ENCODE measurements at places on chromosomes 13 and 19.

- no peak for DNase-seq
Observed at GRCh38 chr19:51637362-51637978, 7.3 kb upstream of the SIGLEC5 start.

GRCh38 chr19:13629687-13630357, 123.5 kb upstream of the CACNA1A start:
- DNase-seq, result no peak

GRCh38 chr13:91805605-91806004, 407.2 kb downstream of the GPC5 start:
- no peak for DNase-seq

DNA sequence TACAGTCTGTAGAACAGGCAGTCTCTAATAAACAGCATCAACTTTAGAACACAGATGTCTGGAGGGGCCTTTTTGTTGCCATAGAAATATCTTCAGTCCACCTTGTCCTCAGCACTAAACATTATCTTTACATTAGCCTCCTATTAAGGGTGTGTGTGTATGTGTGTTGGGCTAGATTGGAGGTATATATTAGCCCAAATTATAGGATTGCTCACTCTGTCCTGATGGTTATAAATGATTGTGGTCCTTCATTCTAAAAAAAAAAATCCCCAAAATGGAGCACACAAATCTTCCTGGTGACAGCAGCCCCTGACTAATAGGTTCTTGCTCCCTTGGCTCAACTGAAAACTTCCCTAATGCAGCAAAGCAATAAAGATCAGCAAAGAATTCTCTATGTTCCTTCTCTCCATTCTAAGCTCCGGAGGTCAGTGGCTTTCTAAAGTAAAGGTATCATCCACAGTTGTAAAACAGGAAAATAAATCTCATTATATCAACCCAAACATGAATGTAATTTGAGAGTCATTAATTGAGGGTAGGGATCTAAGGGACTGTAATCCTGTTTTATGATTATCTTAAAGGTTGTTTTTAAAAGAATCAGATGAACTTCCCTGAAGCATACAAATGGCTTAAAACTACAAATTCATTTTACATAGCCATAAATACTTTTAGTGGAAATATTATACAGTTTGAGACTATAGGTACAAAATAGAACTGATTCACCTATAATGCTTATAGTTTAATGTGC, 232.7 kb downstream of the KLF12 start:
- no peak for DNase-seq

- no peak for DNase-seq
Observed at GRCh38 chr13:74645586-74645985, 511.4 kb upstream of the KLF12 start.

DNA sequence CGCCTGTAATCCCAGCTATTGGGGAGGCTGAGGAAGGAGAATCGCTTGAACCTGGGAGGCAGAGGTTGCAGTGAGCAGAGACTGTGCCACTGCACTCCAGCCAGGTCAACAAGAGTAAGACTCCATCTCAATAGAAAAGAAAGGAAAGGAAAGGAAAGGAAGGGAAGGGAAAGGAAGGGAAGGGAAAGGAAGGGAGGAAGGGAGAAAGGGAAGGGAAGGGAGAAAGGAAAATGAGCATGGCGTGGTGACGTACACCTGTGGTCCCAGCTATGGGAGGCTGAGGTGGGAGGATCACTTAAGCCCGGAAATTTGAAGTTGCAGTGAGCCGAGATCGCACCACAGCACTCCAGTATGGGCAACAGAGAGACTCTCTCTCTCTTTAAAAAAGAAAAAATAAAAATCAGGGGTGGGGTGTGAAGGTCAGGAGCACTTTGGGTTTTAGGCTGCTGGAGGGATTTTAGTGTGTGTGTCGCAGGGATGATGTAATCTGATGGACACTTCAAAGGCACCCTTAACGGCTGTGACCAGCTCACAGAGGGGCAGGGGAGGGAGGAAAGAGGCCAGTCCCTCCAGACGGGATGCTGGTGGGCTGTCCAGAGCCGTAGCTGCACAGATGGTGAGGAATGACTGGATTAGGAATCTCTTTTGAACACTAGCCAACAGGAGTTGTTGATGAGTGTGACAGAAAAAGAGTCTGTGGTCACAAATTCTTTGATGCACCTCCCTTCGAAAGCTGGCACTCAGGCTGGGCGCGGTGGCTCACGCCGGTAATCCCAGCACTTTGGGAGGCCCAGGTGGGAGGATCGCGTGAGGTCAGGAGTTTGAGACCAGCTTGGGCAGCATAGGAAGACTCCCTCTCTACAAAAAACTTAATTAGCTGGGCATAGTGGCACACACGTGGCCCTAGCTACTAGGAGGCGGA, 27.6 kb downstream of the TMPRSS9 start:
- DNase-seq, result no peak

DNA sequence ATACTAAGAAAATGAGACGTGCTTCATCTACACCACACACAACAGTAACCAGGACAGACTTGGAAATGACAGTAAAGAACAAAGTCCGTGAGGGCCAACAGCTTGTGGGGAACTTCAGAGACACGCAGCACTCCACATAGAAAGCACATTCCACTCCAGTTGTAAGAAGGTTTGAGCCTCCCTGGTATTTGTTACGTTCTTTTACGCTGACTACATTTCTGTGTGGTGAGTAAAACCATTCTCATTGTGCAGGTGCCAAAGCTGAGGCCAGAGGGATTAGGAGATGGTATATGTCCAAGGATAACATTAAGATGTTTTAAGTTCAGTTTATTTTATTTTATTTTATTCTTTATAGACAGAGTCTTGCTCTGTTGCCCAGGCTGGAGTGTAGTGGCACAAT, 1189.9 kb downstream of the UQCRFS1 start:
- DNase-seq, result no peak

GRCh38 chr13:71801165-71801760, 65.7 kb downstream of the DACH1 start:
- no peak for DNase-seq

DNA sequence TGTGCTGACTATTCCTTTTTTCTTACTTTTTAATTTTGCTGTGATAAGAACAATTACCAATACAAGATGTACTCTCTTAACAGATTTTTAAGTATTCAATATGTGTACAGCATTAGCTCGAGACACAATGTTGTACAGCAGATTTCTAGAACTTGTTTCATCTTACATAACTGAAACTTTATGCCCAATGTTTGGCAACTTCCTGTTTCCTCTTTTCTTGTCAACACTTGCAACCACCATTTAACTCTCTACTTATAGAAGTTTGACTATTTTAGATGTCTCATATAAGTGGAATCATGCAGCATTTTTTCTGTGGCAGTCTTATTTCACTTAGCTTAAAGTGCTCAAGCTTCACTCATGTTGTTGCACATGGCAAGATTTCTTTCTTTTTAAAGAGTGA, 1426.8 kb downstream of the SLITRK5 start:
- no peak for DNase-seq

GRCh38 chr13:99217461-99218110, 16.9 kb downstream of the UBAC2 start:
- DNase-seq, result no peak

- DNase-seq, result no peak
Observed at GRCh38 chr19:47274891-47275761, 441 bp downstream of the INAFM1 start.

- DNase-seq, result no peak
Observed at GRCh38 chr13:45536224-45536623, 71.5 kb downstream of the COG3 start.

DNA sequence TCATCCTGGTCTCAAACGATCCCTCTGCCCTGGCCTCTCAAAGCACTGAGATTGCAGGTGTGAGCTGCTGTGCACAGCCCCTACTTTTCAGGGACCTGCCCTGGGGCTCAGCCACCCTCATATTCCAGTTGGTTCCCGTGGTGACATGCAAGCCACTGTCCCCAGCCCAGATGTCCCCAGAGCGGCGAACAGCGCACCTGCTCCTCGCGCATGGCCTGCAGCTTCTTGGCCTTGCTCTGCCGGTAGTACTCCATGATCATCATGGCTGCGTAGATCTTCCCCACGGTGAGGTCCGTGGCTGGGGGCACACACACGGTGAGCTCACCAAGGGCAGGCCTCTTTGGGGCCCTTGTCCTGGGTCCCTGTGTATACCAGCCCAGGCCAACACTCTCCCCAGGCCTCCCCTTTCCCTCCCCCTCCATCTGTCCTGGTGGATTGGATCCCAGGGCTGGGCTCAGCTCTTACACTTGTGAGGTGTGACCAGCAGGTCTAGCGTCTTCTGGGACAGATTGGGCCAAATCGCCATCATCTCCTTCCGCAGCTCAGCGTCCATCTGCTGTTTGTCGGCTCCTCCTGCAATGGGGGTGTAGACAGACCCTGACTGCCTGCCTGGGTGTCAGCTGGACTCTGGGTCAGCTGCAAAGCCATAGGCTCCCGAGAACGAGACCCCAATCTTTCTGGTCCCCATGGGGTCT, 64.0 kb downstream of the IER2 start:
- no peak for DNase-seq

GRCh38 chr13:20828539-20829364, 55.0 kb upstream of the EEF1AKMT1 start:
- DNase-seq, result peak; percentile 37

DNA sequence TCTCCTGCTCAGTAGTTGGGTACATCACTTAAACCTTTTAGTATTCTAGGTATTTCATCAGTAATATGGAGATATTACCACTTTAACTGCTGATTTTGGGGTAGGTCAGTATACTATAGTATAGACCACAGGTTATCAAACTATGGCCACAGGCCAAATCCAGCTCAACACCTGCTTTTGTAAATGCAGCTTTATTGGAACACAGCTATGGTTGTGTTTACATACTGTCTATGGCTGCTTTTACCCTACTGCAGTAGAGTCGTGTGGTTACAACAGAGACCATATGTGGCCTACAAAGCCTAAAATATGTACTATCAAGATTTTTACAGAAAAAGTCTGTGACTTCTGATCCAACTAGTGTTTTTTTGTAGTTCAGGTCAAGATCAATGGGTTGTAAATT, 10.3 kb downstream of the COG6 start:
- no peak for DNase-seq

DNA sequence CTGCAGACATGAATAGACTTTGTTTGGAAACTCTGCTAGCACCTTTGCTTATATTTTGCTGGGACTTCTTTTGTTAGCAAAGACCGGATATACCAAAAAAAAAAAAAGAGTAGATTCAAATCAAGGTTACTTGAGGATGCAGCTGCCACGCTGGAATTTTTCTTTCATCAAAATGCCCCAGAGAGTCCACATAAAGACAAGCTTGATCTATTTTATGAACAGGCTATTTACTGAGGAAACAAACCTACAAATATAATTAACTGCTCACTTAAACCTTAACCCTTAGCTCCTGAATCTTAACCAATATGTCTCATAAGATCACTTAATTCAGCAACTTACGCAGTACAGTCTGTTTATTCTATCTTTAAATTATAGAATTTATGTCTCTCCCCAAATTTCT, 27.1 kb upstream of the DOCK9 start:
- no peak for DNase-seq

DNA sequence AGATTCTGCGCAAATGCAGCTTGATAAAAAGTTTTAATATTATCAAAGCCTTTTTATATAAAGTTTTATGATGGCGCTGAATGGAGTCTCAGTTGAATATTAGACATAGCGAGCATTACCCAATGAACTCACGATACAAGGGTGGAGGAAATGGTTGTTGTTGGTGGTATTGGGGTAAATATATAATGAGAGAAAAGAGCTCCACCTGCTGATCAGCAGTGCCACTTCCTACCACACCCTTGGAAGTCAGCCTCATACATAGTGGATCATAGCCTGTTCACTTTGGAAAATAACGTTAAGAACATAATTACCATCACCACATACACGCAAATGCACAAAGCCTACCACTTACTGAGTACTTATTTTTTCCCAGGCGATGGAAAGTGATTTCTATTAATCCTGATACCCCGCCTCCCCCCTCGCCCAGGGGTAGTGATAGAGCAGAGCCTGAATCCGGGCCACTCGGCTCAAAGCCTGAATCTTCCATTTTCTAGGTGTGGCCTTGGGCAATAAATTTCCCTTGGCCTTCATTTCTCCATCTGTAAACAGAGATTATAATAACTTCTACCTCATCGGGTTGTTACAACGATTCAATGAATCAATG, 358.3 kb downstream of the KLF5 start:
- DNase-seq, result no peak

DNA sequence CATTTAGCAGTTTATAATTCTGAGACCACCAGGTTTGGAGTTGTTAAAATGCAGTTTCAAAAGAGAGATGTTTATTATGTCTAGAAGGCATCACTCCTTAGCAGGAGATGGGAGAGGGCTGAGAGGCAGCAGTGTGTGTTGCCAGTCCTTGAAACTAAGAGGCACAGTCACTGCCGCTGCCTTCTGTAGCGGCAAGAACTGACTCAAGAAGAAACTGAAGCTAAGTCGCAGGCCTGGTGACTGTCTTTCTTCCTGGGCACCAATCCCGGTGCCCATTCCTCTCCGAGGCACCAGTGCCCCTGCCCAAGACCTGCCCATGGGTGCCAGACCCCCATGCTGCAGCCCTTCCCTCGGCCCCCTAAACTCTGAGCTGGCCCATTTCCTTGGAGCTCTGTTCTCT, 20.1 kb downstream of the N4BP2L1 start:
- DNase-seq, result no peak

- no peak for DNase-seq
Observed at GRCh38 chr19:41591951-41592562, 16.1 kb downstream of the CEACAM21 start.

- DNase-seq, result no peak
Observed at GRCh38 chr13:27354379-27354778, 70.0 kb upstream of the GTF3A start.

GRCh38 chr13:24090049-24090448, 70.5 kb upstream of the SPATA13 start:
- DNase-seq, result no peak

GRCh38 chr13:43991773-43992201, 112.1 kb downstream of the LACC1 start:
- no peak for DNase-seq

- DNase-seq, result no peak
Observed at GRCh38 chr13:35501661-35502235, 25.3 kb upstream of the MAB21L1 start.
